ENCODE measurements at places on chromosomes 4 and X.

- no peak for DNase-seq
These were observed 518 bp upstream of the SAT1 start for GRCh38 chrX:23782455-23782854.

DNA sequence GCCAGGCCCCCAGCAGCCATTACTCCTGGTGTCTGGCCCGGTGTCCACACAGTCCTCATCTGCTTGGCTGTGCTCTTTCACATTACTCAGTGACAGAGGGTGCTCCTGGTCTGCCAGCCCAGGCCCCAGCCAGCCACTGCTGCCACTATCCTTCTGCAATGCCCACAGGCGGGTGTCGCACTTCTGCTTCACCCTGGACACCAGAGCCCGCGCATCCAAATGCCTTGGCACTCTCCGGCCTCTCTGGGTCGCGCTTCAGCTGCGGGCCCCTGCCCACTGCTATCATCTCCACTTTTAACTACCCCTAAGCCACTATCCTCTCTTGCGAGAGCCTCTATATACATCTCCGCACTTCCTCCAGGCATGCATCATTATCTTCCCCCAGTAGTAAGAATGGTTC is 76.4 kb upstream of the UCP1 start:
- DNase-seq, result no peak

- peak; percentile 86 for DNase-seq
These were observed 148.7 kb downstream of the SPATA18 start for GRCh38 chr4:52199574-52200338.

- DNase-seq, result no peak
These were observed 26.0 kb upstream of the IQCM start for GRCh38 chr4:149841686-149842085.

DNA sequence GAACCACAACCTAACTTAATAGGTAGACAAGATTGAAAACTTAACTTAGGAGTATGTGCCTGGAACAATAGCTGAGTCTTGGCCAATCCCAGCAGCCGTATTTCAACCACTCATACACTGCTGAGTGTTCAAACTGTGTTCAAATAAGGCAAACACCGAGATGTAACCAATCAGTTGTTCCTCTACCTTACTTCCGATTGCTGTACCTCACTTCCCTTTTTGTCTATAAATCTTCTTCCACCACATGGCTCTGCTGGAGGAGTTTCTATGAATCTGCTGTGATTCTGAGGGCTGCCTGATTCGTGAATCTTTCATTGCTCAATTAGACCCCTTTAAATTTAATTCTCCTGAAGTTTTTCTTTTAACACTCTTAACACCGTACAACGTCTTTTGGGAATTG is 108.0 kb downstream of the ANAPC4 start:
- DNase-seq, result no peak

DNA sequence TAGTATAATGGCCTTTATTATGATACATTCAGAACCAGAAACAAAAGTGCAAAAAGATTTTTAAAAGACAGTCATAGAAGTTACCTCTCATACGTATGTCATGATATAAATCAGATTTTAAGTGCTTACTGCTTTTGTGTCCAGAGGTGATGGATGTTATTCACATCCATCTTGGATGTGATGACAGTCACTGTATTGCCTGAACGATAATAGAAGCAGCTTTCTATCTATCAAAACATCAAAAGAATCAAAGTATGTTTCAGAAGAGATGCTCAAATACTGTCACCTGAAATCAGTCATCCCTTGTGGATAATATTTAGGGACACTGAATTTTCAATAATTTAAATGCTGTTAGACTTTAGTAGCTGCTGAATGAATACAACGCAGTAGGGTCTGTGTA is 26.8 kb upstream of the IL21 start:
- no peak for DNase-seq

DNA sequence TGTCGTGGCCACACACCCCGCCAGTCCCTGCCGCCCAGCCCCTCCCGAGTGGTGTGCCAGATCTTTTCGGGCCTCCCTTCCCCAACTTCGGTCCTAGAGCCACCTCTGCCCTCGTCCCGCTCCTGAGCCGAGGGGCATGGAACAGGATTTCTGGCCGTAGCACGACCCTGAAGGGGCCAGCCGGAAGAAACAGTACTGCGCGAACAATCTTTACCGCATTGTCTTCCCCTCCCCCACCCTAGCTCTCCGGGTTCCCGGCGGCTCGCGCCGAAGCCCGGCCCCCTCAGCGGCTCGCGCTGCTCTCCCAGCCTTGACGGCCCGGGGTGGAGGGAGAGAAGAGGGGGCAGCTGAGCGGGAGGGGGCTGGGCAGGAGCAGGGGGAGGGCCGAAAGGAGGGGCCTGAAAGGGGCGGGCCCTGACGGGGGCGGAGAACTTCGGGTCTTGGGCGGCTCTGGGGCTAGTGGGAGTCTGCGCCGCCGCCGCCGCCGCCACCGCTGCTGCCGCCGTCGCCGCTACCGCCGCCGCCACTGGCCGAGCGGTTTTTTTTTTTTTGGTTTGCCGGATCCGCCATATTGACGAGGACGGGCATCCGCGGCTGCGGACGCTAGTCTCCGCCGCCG is at the start of gene USP9X:
USP9X (plus strand) TSS at position 553 of the 619 bp plus-strand sequence. CDS start 38,184 bp downstream, outside the sequence.
- DNase-seq, result peak; percentile 95

DNA sequence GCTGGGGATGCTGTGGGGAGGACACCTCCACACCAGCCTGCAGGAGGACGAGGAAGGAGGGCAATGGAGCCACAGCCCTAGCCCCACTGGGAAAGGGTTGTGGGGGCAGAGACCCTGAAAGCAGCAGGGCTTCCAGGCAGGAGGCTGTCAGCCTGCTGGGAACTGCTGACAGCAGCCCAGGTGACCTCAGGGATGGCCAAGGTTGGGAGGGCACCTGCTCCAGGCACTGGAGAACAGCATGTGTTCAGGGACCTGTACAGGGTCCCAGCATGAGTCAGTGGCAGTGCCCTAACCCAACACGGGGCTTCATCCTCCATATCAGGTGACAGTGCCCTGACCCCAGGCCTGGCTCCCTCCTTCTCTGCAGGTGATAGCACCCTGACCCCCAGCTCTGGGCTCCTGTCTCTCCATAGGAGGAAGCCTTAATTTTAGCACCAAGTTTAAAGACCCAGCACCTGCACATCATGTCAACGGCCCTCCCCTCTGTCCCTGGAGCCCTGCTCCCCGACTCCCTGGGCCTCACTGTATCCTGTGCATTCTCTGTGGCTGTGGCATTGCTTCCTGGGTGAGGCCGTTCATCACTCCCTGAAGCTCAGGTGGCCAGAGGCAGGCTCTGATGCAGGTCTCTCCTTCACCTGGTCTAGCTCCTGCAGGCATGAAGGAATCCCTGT is 66.3 kb downstream of the CRMP1 start:
- DNase-seq, result peak; percentile 46

DNA sequence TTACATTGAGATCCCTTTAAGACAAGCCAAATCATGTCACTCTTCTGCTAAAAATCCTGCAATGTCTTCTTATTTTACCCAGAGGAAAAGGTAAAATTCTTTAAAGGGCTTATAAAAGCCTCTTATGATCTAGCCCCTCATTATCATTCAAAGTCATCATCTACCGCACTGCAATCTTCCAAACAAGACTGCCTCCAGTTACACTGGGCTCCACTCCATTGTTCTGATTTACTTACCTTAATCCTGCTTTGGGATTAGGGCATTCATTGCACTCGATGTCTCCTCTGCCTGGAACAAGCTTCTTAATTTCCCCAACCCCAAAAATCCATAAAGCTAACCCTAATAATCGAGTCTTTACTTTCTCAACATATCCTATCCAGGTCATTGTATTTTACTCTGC is 269.1 kb downstream of the PCDH18 start:
- DNase-seq, result no peak

- peak; percentile 85 for DNase-seq
These were observed 98.4 kb downstream of the ZNF674 start for GRCh38 chrX:46446727-46447378.

GRCh38 chrX:39247536-39247935 is 446.3 kb downstream of the MID1IP1 start:
- no peak for DNase-seq

DNA sequence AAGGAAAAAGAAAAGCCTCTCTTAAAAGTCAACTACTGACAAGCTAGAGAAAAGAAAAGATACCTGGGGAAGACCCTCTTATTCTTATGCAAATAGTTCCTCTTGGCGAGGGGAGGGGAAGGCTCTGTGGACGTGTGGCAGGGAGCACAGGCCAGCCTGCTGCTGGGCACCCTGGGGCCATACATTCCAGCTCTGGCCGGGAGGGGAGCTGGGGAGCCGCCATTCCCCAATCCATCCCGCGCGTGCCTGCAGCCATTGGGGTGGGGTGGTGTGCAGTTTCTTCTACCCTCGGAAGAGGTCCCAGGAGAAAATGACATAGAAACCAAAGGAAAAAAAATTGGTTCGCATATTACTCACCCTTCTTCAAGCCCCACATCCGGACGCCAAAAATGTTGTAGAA is 1496.4 kb downstream of the RPA4 start:
- no peak for DNase-seq

GRCh38 chr4:86508436-86508835 is 85.7 kb upstream of the PTPN13 start:
- no peak for DNase-seq

- no peak for DNase-seq
These were observed 67.9 kb downstream of the SH3RF1 start for GRCh38 chr4:169202878-169203277.

- DNase-seq, result no peak
These were observed 109.5 kb upstream of the VCX3A start for GRCh38 chrX:6644411-6644810.

GRCh38 chr4:26753617-26754016 is 107.0 kb upstream of the STIM2 start:
- peak; percentile 23 for DNase-seq

DNA sequence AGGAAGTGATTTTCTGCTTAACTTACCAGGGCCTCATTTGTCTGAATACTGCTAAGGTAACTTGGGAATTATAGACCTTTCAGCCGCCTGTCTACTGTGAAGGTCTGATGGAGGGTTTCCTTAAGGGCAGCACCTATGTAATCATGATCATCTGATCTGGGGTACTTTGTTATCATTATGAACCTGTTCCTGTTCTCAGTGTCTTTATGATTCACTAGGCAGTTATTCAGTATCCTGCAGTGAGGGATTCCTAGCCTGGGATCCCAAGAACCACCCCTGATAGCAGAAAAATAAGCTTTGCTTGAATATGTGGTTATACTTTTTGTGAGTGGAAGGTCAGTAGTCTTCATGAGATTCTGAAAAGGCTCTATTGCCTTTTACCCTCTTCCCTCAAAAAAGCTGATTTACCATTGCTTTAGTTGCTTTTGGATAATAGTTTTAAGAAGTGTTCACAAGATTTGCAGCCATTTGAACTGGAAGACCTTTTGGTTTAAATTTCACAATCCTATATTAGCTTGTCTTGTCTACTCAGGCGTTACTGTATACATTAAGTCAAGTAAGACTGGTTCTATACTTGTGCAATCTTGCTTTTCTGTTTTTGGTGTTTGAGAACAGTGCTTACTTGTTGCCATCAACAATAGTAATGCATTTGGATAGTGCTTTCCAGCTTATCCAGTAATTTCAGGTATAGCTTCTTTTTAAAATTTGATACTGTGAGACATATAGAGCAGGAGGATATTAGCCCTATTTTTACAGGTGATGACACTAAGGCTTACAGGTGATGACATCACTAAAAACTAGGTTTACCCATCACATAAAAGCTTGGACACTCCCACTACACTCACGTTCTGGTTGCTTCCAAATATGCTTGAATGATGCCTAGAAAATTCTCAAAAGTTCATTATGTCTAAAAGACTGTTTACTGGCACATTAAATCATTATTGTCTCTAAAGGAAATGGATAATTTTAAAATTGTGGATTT is 60.0 kb downstream of the FHIP1A start:
- DNase-seq, result no peak

DNA sequence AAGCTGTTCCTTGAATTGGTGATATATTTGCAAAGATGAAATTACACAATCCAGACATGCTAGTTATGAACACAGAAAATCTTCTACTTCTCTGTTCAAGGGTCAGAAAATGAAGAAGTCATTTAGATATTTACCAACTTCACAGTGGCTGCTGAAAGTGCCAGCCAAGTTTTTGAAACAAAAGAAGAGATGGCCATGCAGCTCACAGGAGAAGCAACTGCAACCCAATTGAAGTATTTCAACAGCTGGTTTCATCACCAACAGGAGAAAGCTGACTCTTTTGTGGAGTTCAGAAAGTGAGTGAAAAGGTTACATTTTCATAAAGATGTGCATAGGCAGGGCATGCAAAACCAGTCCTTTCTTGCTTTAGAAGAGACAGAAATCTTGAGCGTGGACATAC is 70.1 kb upstream of the LSM6 start:
- DNase-seq, result no peak

GRCh38 chrX:124814106-124814505 is 467.7 kb downstream of the SH2D1A start:
- DNase-seq, result no peak

DNA sequence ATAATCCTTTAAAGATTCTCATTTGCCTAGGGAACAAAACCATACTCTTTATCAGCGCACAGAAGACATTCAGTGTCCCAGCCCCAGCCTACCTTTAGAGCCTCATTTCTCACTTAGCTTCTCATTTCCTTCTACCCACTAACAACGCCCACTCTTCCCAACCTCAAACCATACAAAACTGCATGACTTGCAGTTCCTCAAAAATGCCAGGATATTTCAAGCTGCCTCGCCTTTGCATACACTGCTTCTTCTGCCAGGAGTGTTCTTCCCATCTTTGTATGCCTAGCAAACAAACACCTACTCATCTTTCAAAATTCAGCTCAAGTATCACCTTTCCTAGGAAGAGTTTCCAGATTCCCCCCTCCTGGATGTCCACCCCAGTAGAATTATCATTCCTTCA is 129.9 kb upstream of the ADGRL3 start:
- DNase-seq, result no peak

- DNase-seq, result peak; percentile 38
These were observed 12.4 kb upstream of the NKX1-1 start for GRCh38 chr4:1418494-1419285.

DNA sequence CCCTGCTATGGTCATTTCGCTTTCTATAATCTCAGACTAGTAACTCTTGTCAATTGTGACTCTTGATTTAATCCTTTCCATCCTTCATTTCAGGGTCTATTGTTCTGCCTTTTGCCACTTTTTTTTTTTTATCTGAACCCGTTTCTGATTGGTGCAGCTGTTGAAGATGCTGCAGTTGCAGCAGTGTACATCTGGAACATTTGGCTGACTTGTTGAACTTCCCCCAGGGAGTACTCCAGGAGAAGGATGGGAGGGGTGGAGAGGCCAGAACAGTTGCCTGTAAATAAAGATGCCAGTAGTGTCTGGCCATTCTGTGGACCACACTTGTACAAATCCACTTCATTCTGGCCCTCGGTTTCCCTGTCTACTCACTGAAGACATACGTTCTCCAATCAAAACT is 1.0 kb upstream of the EDA start:
- no peak for DNase-seq

- no peak for DNase-seq
These were observed 23.2 kb downstream of the HDX start for GRCh38 chrX:84479086-84479485.

GRCh38 chr4:77493120-77493752 is 112.4 kb upstream of the CXCL13 start:
- DNase-seq, result no peak

DNA sequence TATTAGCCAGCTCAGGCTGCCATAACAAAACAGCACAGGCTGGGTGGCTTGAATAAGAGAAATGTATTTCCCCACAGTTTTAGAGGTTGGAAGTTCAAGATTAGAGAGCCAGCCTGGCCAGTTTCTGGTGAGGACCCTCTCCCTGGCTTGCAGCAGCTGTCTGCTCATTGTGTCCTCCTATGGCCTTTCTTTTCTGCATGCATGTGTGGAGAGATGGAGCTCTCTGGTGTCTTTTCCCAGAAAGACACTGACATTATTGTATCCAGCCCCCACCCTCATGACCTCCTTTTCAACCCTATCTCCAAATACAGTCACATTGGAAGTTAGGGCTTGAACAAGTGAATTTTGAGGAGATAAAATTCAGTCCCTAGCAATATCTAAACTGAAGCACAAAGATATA is 263.8 kb upstream of the PABPC4L start:
- no peak for DNase-seq
